Astrocyte of the spinal cord (primary cell): ENCODE measurements at places on chromosomes 11 and 22.

GRCh38 chr11:77332259-77332658 lies 30.8 kb upstream of the GDPD4 start:
- DNase-seq = no peak

GRCh38 chr11:60912223-60912850 lies 1.6 kb upstream of the TMEM109 start:
- DNase-seq = peak; percentile 80

DNA sequence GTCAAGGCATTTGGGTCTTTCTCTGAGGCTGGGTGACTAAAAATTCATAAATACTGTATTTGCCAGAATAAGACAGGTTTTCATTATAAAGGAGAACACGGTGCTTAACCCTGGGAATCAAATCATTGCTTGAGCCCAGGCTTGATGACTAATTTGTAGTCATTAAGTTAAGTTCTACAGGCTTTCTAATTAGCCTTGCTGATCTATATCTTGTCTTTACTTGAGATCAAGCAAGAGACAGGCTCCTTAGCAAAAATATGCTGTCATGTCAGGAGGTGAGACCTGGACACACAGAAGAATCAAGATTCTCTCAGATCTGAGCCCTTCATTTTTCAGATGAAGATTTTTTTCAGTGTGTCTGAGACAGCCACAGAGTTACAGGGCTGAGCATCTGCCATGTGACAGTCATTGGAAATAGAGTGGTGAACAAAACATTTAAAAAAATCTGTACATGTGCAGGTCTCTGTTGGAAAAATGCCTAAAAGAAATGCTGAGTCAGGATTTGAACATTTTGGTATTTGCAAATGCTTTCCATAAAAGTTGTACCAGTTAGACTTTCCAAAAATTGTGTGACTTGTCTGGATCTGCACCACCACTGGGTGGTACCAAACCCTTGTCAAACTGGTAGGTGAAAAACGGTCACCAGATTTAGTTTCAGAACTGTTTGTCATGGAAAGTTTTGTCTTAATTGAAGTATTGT lies 14.6 kb downstream of the ACAT1 start:
- DNase-seq = peak; percentile 27

- peak; percentile 48 for DNase-seq
Measured at GRCh38 chr11:394034-394857, at the start of gene PKP3. Gene PKP3, plus strand, starts transcription at chr11:394209. Its CDS starts 84 bp downstream, at chr11:394293.

DNA sequence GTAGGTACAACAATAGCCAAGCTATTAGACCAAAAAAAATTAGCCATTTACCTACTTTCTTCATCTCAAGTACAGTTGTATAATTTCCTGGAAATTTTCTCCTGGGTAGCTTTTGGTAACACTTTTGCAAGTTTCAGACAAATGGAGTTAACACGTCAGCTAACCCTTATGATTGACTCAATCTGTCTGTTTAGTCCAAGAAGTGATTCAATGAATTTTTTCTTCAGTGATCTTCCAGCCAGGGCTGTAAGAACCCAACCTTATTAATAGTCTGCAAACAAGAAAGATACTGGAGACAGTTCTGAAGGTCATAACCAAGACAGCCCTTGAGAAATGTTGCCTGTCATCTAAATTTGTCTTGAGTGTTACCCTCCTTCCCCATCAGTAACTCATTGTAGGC lies 30.1 kb upstream of the FIBIN start:
- no peak for DNase-seq

DNA sequence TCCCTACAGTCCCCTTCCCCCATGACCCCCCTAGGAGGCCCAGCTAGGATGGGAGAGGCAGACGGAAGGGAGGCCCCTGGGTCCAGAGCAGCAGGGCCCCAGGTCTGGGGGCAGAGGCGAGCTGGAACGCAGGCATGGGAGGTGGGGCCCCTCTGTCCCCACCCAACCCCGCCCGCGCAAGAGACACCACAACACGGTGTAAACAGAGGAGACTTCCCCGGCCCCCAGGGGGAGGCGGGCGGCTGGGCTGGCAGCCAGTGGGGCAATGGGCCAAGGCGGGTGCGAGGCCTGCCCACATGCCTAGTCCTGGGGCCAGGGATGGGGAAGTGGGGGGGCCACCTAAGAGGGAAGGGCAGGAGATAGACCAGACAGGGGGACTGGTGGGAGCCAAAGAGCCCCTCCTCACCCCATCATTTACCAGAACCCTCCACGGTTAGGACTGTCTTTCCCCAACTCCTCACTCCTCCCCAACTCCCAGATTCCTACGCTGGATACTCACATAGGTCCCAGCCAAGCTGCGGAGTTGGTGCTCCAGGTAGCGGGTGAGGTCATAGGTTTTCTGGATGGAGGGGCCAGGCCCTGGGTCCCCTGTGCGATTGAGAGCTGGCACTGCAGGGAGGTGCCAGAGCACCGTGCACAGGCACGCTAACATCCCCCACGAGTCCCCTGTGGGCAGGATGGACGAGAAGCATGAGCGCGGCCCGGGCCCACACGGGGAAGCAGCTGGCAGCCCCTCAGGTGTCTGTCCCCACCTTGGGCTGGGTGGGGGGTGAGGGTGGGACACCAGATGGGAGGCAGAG lies 6.2 kb downstream of the CLCF1 start:
- no peak for DNase-seq

DNA sequence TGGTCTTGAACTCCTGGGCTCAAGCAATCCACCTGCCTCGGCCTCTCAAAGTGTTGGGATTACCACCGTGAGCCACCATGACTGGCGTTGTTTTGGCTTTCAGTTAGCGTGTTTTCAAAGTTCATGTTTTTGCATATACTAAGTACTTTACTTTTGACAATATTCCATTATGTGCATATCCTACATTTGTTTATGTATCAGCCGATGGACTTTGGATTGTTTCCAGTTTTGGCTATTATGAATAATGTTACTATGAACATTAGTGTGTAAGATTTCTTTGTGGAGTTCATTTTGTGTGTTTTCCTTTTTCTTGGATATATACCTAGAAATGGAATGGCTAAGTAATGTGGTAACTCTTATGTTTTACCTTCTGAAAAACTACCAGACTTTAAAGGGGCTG lies 9.9 kb downstream of the CSTF3 start:
- DNase-seq = no peak

- no peak for DNase-seq
Measured at GRCh38 chr11:100573911-100574513, 113.1 kb upstream of the ARHGAP42 start.

DNA sequence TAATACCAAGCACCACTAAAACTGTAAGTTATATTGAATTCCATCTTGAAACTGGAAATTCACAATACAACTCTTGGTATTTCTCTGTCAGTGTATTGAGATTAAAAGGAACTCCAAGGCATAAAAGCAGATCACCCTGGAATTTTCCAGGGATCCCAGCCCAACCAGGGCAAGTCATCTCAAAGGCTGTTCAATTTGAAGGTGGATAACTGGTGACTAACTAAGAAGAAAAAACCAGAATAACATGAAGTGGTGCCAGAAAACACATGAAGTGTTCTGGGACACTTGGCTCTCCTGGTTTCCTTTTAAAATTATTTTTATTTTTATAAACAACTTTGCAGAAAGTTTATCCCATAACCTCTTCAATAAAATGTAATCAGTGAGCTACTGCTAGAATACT lies 7.8 kb upstream of the BMAL1 start:
- DNase-seq = peak; percentile 77

DNA sequence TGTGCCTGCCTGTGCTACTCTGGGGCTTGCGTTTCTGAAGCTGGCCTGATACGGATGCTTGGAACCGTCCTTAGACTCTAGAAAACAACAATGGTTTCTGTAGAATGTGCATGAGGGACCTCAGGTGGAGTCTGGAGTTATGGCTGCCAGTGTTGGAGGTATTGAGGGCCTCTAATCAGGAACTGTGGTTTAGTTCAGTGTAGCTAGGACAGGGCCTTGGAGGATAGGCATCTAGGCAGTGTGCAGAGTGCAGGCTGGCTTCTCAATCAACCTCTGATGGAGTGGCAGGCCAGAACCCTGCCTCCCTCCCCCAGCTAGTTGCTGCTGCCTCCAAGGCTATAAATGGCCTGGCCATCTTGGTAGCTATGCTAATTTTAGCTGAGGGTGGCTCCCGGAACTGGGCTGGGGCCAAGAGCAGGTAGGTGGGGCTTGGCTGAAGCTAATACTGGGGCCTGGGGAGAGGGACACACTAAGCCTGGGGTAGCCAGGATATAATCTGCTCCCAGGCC lies 4.0 kb downstream of the STIM1 start:
- no peak for DNase-seq

DNA sequence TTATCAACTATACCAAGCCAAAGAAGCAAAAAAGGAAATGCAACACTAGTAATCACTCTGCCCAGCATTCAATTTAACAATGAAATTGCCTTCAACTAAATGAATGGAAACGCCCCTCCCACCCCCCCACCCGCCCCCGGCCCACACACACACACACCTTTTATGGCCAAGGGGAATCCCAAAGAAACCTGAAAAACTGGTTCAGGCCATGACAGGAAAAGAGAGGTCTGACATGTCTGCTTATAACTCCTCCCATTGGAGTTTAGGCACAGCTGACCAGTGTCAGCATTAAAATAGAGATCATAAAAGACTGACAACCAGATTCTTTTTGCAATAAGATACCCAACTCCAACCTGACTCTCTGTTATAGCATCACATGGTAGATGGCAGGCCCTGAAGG lies 42.6 kb downstream of the ACER3 start:
- no peak for DNase-seq

GRCh38 chr11:125494561-125494960 lies 1.5 kb downstream of the FEZ1 start:
- DNase-seq = peak; percentile 7

GRCh38 chr22:38032681-38033521 lies 24.3 kb upstream of the PICK1 start:
- DNase-seq = peak; percentile 78

GRCh38 chr11:46133119-46133518 lies 11.9 kb upstream of the PHF21A start:
- no peak for DNase-seq

GRCh38 chr22:48779211-48779643 lies 1048.4 kb downstream of the BRD1 start:
- DNase-seq = no peak

DNA sequence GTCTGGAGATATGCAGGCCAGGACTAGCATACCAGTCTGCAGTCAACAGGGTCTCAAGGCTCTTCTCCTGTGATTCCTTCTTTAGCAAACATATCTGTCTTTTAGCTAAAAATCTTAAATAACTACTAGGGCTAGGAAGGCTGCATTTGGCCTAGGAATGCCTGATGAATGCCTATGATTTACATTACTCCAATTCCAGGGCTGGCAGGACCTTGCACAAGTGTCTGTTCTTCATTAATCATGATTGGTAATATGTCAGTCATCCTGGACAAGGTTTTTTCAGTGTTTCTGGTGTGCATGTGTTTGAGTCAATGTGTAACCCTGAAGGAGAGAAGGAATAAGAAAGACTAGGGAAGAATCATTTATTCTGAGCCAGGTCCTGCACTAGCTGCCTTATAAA lies 280.5 kb upstream of the NARS2 start:
- no peak for DNase-seq

DNA sequence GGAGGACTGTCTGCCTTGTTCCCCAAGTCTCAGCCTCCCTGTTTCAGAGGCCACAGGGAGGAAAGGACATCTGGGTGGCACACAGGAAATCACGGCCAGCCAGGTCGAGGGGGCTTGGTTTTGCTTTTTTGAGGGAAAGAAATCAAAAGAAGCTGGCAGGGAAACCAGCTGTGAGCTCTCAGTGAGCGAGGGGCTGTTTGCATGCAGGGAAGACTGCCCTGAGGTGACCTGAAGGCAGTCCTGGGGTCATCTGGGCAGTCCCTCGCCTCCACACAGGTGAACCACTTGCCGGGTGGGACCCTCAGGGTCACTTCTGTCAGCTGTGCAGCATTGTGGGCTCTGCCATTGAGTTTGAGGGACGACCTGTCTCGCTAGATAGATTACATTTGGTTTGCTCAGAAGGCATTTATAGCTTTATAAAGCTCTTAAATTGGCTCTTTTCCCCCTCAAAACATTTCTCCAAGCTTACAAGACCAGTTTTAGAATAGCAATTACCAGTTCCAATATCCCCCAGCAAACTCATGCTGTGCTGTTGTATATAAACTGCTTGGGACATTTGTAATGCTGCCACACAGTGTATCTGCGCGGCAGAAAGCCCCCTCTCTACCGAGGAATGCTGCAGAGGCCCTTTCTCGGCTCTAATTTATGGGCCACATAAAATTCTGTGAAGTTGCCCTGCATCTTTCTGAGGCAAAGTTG lies 28.3 kb downstream of the PKNOX2 start:
- DNase-seq = no peak

GRCh38 chr11:30499940-30500339 lies 86.2 kb downstream of the MPPED2 start:
- no peak for DNase-seq

DNA sequence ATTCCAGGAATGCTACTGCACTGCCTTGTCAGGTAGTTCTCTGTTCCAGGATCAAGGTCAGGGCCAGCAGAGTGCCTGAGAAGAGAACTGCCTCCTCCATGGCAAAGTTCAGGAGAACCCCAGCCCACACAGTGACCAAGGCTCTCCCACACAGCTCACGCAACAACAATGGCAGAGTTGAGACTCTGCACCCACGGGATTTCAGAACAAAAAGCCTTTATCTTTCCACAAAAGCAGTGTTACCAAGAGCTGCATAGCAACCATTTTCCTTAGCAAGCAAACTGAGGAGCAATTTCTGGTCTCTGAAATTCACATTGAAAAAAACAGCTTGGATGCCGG lies 11.1 kb downstream of the PLAAT3 start:
- DNase-seq = peak; percentile 18

DNA sequence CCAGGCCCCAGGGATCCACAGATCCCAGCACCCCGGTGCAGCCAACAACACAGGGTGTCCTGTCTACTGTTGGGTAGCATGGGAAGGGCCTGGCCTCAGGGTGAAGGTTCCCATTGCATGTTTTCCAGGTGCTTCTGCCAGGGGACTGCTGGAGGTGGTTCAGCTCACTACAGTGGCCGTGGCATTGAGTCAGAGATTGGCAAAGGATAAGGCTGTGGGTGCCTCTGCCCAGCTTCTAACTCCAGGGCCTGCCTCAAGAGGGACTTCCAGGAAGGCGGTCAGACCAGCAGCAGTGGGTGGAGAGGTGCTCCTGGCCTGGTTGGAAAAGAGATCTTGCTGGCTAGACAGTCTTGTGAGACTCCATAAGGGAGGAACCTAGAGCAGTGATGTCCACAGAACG lies 20.9 kb downstream of the CSNK1E start:
- no peak for DNase-seq
